ENCODE measurements at places on chromosomes 5 and 9. TPM values are rescaled to one million over a fixed set of nuclear protein-coding genes. Genes with fewer than 3 reads are reported as not detected.

HMGXB3 gene
- total RNA-seq, result 48.4 TPM

NR2F1-AS1 gene
- total RNA-seq, result 4.2 TPM

SEMA5A gene
- total RNA-seq, result 0.08 TPM

ZNF367 gene
- 28.6 TPM for total RNA-seq

ITGA1 gene
- total RNA-seq, result 30.4 TPM

POLK gene
- total RNA-seq, result 14.7 TPM

TPM2 gene
- 454 TPM for total RNA-seq

GNA14 gene
- total RNA-seq, result not detected

FCN2 gene
- not detected for total RNA-seq

CDH18 gene
- total RNA-seq, result 0.30 TPM

TAF11L4 gene
- not detected for total RNA-seq

Data from A375 (cell line).